ENCODE measurements at places on chromosomes 12 and 14. TPM values are rescaled to one million over a fixed set of nuclear protein-coding genes. Genes with fewer than 3 reads are reported as not detected.

DNA sequence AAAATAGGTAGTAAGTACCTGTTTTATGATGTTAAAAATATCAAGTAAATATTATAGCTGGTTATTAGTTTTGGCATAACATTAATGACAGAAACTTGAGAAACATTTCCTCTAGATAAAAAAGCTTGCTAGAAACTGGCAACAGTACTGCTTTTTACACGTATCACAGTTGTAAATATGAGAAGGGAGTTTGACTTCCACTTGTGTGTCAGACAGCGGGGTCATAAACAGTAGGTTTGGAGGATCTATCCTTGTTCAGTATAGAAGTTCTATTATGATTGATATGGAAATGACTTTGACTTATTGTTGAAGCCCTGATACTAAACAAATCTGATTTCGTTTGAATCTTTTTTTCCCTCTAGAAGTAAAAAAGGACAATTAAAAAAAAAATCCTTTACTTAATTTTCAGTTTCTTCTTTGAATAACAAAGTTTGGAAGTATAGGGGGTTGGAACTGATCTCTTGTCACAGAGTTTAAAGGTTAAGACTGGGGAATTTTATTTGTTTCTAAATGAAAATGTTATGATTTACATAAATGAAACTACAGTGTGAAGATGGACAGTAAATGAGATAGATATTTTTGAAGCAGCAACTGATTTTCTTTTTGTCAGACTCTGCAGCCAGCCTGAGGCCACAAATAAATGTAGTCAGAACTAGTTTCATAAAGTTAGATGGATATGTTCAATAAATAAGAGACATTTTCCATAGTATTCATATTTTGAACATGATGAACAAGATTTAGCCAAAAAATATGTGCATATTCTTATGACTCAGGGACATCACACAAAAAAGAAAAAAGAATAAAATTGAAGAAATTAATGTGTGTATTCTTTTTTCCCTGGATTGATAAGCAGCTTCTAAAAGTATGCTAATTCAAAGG, 50.1 kb downstream of the WNK1 start:
- no peak for DNase-seq

- no peak for DNase-seq
Observed at GRCh38 chr12:64608901-64609535, 1.3 kb upstream of the RASSF3 start.

GRCh38 chr12:118212606-118213005, 76.7 kb downstream of the PEBP1 start:
- no peak for DNase-seq

- DNase-seq: no peak
Observed at GRCh38 chr12:93020631-93021597, 91.8 kb upstream of the EEA1 start.

GRCh38 chr12:92968176-92968813, 39.2 kb upstream of the EEA1 start:
- DNase-seq: no peak

DNA sequence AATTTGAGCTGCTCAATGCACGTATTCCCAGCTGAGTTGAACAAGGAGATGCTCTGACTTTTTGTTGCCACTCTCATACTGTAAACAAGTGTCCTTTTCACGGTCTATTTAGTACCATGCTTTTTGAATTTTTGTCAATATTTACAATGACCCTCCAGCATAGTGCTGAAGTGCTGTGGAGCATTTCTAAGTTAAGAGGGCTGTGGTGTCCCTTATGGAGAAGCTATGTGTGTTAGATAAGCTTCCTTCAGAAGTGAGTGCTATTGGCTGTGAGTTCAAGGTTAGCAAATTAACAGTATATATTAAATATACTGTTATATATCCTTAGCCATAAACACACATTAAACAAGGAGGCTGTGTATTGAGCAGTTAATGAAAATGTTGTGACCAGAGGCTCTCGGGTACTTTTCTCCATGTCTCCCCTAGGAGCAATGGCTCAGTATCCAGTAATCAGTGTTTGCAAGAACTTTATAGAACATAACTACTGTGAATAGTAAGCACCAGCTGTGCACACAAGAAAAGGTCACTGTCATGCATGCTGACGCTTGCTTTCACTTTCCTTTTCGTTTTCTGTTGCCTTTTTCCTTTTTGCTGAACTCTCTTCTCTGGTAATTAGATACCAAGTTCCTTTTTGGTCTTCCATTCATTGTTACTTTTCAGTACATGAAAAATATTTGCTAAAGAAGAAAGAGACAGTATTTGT, 187.2 kb upstream of the NEDD1 start:
- no peak for DNase-seq

DNA sequence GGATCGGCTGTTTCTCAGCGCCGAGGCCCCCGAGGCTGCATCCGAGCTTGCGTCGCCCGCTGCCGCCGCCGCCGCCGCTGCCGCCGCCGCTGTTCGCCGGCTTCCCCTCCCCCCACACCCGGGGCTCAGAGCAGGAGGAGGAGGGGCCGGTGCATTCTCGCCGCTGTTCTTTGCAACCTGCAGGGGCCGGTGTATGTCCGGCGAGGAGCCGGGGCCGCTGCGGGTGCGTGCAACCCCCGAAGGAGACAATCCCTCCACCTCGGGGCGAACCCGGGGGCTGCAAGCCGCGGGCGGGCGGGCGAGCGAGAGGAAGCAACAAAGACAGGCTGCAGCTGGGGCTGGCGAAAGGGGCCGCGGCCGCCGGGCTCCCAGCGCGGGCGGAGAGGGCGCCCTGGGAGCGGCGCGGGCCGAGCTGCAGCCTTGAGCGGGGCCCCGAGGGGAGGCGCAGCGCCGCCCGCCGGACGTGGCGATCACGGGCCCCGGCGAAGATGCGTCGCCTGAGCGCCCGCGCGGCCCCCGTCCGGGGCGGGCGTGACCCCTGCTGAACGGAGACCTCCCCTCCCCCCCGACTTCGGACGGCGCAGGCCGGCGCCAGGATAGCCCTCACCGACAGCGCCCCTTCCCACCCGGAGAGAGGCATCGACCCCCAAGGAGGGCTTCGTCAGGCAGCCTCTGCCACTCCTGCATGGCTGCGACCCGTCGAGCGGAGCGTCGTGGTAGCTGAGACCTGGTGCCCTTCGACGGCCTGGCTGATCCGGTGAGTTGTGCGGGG, 702 bp downstream of the FAM222A start:
- no peak for DNase-seq

DNA sequence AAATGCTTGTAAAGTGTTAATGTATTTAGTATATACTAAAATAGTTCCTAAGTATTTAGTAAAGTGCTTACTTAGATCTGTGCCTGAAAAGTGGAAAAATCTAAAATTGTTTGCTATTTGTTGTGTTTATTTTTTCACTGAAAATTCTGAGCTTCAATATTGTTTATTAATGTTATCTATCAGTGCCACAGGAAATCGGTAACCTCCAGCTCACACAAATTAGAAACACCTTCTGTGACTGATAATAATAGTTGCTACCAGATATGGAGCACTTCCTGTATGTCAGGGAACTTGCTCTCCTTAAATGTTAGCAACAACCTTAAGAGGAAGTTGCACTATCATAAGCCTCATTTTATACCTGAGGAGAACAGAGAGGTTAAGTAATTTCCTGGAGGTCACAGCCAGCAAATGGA, 723 bp upstream of the LRP10 start:
- DNase-seq: no peak

- DNase-seq: no peak
Observed at GRCh38 chr12:52903855-52904508, 894 bp downstream of the KRT8 start.

- DNase-seq: no peak
Observed at GRCh38 chr12:79993106-79993862, 58.4 kb upstream of the PPP1R12A start.

DNA sequence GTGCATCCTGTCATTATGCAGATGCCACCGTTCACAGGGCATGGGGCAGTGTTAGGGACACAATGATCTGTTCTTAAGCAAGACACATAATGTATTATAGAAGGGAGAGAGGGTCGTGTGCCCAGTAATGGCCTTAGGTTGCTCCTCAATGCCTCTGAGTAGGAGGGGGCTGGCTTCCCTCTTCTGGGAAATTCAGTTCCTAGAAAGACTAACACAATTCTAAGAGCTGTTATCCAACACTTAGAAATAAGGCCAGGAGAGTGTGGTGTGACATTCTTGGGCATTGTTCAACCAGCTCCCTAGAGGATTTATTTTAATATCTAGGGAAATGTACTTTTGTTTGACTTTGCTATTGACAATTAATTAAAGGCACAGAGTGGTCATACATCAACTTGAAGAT, 118.5 kb downstream of the ADCK1 start:
- DNase-seq: no peak

DNA sequence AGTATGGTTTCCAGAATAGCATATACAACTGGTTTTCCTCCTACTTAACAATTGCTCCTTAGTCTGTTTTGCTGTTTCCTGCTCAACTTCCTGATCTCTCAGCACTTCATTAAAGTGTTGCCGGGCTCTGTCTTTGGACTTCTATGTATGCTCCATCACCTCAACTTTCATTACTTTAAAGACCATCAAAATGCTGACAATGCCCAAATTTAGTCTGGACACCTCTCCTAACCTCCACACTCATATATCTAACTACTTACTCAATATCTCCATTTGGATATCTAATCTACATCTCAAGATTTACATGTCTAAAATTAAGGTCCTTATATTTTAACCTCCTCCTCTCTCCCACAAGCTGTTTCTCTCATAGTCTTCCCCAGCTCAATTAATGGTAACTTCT, 54.4 kb upstream of the LGR5 start:
- no peak for DNase-seq

- DNase-seq: no peak
Observed at GRCh38 chr12:75720812-75721641, 209.6 kb upstream of the KRR1 start.

DNA sequence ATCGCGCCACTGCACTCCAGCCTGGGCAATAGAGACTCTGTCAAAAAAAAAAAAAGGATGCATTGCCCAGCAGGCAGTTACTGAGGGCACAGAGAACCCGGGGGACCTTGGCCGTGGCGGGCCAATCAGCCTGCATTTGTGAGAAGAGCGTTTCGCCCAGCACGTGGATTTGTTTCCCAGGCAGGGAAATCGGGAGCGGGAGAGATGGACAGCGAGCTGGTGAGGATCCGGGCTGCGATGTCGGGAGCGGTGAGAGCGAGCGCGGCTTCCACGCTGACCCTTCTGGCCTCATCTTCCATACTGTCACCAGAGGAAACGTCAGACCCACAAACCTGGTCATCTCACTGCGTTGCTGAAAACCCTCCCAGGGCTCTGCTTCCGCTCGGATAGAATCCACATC, 123.5 kb downstream of the RIMBP2 start:
- DNase-seq: no peak

DNA sequence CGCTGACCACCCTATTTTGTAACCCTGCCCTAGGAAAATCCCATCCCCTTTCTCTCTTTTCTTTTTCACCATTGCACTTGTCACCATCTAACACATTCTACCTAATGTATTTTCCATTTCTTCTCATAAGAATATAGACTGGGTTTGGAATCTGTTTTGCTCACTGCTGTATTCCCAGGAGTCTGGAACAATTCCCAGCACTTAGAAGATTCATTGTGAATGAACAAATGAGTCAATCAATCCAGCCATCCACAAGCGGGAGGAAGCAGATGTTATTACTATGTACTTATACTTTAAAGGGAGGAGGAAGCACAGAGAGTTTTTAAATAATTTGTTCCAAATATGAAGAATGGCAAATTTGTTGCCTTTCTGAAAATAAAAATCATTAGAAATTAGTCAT, 142.1 kb downstream of the KIF21A start:
- no peak for DNase-seq

DNA sequence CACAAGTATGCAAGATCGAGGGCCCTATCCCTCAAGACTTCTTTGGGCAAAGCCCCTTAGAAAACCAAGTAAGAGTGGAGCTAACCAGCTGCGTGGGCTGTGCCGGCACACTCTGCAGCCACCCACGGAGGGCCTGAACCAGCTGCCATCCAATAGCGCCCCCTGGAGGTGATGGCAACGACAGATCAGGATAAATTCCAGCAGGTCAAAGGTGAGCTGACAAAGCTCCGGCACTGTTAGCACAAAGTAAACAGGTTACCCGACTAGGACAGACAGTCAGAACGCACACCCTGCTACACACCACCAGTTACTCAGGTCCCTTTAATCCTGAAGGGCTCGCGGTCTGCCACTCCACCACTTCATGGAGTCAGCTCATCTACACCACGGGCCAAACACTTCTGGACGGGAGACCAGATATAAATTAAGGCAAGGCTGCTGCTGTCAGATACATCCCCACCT, 4.9 kb downstream of the ZBTB39 start:
- no peak for DNase-seq

DNA sequence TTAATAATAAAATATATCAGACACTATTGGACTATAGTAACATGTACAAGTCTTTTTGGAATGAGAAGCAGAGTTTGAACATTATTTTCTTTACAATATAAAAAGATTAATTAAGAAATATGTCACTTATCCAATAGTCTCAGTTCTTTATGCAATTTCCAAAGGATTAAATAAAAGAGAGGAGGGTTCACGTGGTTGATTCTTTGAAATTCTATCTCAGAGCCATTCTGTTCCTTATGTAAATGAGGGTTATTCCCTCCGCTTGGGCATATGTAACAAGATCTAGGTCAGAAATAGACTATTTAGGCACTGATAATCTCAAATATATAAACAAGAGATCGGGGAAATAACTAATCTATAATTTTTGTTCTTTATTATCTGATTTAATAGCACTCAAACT, 2.1 kb upstream of the TUBA1A start:
- DNase-seq: no peak

DNA sequence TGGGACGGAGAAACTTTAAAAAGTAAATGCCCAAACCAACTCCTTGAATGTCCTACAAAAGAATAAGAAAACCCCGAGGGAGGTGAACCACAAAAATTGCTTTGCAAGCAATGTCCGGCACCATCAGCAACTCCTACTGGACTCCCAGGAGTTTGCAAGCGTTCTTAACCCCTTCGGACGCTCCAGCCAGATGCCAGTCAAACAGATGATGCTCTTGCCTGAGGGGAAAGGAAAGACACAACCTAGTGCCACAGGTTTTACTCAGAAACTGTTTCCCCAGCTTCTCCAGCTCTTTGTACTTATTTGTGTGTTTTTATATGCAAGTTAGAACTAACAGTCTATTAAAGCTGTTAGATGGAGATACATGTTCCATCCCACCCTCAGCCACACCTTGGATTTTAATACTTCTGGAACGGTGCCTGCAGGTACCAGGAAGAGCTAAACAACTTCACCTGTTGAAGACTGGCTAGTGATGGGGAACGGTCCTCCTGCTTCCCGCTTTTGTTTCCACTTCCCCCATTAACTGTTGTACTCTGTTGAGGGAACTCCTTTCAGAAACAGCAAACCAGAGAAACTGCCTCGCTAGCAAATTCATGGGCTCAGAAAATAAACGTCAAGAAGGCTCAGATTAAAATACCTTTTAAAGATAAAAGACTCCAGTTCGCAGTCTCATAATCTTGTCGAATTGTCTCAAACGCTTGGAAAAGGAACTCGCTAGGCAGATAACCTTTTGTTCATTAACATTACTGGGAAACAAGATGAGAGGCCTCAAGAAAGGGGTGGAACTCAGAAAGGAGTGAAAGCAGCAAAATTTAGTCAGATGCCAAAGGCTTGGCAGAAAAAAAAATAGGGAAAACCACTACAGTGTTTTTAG, 1.1 kb upstream of the FERMT2 start:
- DNase-seq: peak; percentile 50

Gene SDR9C7
- total RNA-seq: not detected

Gene CINP
- total RNA-seq: 32.6 TPM

Gene CMTM5
- not detected for total RNA-seq

Gene FOXM1
- total RNA-seq: 12.2 TPM

Gene CLEC12A
- not detected for total RNA-seq

All from kidney epithelial cell (primary cell).